Cerebellar nuclear complex (tissue), 1 donor: ENCODE measurements at places on chromosomes 7 and 10.

DNA sequence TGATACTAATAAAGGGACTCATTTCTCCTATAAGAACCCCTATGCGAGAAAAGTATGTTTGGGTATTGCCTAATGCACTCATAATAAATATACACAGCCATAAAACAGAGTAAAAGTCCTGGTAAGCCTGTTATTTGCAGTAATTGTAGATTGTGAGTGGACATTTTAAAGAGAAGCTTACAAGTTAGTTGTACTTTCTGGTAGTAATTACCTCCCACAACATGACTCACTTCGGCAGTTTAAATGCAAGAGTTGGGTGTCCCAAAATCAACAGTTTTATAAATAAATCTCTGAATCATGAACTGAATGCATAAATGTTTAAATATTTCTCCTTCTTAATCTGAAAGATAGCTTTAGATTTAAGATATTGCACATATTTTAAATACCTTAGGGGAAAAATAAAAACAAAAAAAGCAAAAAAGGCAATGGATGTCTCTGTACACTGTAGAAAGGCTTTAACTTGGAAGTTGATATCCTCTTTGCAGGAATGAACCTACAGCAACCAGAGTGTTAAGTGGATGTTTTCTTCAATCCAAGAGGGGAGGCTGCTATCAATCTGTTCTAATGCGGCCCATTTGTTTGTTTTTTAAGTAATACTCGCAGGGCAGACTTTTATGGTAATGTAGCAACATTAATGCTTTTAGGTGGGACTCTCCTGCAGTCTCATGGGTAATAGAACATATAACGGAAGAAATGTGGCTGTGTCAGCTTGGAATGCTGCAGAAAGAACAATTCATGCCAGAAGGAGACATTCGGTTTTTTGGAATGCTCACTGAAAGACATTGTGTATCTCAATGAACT, 57.3 kb upstream of the ZEB1 start:
- no peak for DNase-seq

- DNase-seq = no peak
Measured at GRCh38 chr7:111985798-111986197, 220.4 kb downstream of the DOCK4 start.

DNA sequence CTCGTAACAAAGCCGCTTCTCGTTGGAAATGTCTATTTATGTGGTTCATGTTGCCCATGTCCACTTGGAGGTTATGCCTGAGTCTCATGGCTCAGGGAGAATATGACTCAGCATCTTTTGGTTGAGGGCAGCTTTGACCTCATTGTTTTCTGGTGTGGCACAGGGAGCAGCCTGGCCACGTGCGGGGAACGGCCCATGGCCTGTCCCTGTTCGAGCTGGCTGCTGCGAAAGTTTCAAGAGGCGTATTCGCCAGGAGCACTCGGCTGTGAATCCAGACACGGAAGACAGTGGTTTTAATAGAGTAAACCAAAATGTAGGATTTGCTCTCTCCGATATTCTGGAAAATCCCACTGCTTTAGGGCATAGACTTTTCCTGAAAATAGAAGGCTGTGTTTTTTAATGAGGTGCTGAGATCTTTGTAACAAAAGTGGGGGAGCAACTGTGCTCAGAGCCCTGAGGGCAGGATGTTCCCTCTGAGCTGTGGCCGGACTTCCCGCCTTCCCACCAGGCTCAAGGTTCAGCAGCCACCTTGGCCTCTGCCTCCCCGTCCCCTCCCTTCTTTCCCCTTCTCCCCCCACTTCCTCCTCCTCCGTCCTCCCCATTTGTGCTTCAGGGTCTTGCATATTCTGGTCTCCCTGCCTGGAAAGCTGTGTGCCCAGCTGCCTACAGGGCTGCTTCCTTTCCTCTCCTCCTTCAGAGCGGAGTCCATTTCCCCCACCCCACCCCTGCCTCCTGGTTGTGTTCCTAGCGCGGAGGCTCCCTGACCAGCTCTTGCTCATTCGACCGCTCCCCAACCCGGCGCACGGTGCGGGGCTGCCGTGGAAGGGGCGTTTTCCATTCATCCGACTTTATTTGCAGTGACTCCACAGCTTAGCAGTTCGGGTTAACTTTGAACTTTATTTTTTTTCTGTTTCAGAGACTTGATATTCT, 642.0 kb downstream of the SDK1 start:
- DNase-seq = no peak

DNA sequence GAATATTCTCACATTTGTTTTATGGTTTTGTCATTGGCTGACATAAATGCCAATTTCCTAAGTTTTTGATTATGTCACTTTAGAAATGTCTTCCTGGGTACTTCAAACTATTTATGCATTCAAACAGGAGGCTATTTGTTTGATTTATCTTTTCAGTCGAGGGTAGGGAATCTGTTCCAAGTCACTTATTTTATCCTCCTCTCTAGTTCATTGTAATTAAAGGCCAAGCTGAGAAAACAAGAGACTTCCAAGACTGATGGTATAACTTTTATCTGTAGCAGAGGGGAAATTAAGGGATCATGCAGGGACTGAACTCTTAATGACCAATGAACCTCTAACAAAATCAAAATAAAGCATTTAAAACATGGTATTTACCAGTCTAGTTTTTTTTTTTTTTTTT, 968.4 kb downstream of the SORCS3 start:
- DNase-seq = no peak

GRCh38 chr7:84811362-84811761, 375.5 kb downstream of the SEMA3D start:
- DNase-seq = no peak

DNA sequence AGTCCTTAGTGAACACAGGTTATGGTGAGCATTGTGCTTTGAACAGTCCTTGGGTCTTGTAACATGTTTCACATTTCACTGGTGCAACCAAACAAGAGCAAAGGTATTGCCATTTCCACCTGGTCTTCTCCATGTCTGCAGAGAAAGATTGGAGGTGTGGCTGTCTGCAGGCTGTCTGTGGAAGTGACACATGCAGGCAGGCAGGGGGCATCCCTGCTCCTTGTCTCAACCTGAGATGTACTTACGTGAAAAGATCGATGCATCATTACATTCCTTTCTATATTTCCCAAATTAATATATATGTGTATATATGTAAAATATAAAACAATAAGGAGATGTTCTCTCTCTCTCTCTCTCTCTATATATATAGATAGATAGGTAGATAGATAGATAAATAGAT, 54.3 kb downstream of the LRRC18 start:
- no peak for DNase-seq

DNA sequence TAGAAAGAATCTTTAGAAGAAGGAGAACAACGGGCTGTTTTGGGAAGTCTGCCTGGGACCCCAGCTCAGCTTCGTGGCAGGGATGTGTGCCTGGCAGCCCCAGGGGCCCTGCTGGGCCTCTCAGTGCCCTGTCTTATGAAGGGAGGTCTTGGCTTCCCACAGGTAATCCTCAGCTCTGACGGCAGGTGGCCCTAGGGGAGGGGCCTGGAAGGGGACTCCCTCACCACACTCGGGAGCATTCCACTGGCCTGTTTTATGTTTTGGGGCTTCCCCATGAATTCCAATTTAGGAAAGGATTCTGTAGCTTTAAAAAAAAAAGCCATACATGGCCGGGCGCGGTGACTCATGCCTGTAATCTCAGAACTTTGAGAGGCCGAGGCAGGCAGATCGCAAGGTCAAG, 3.0 kb upstream of the DMBT1 start:
- no peak for DNase-seq

DNA sequence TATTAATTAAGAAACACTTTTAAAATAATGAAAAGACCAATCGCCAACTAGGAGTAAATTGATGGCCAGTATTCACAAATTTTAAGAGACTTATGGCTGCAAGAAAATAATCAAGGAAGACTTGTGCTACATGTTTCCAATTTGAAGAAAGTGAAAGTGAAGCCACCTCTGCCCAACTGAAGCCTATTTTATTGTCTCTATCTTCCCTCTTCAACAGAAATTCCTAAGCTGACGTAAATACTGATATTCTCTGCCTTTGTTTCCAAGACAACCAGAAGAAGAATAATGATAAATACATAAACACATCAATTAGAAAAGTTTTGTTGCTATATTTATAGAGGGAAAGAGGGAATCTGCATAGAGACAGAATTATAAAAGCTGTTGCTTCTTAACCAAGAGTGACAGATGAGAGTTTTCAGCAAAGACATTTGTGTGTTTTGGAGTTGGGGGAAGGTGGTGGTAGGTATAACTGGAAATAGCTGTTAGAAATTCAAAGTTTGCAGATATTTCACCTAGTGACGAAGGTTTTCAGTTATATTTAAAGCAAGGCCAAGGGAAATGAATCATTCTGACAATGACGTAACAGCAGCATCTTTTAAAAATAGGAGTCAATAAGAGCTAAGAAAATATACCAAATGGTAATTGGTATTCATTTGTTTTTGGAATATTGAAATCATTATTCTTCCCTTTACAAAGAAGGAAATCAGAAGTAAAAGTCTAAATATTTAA, 576.6 kb upstream of the SORCS1 start:
- no peak for DNase-seq

DNA sequence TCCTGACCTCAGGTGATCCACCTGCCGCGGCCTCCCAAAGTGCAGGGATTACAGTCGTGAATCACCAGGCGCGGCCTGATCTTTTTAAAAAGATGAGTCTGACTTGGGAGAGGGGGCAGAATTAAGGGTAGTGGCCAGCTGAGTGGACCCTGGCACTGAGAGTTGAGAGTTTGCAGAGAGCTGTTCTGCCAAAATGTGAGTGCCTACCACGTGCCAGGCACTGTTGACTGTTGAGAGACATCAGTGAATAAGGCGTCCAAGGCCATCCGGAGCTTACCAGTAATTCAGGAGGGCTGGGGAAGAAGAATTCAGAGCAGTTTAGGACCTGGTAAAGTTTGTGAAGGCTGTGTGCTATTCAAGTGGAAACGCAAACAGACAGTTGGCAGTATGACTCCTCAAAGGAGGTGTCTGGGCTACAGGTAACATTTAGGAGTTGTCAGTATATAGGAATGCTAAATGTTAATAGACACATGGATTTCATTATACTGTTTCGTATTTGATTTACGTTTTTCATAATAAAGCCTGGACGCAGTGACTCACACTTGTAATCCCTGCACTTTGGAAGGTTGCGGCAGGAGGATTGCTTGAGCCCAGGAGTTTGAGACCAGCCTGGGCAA, 1.5 kb downstream of the NIPSNAP2 start:
- no peak for DNase-seq

GRCh38 chr7:139490130-139490529, 6.7 kb upstream of the KLRG2 start:
- DNase-seq = no peak

DNA sequence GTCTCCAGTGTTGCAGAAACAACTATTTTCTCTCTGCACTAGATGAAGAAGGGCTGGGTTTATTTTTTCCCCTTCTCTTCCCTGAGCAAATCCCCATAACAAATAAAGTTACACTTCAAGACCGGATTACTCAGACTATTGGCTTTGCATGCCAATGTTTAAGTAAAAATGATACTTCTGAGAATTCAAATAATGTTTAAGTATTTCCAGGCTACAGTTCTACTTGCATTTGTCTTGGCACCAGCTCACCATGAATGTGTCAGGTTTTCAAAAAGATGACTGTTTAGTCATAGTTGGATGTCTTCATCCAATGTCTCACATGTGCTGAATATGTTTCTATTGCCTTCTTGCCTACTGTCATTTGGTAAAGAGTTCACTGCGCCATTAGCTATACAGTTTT, 912.6 kb downstream of the GATA3 start:
- no peak for DNase-seq

DNA sequence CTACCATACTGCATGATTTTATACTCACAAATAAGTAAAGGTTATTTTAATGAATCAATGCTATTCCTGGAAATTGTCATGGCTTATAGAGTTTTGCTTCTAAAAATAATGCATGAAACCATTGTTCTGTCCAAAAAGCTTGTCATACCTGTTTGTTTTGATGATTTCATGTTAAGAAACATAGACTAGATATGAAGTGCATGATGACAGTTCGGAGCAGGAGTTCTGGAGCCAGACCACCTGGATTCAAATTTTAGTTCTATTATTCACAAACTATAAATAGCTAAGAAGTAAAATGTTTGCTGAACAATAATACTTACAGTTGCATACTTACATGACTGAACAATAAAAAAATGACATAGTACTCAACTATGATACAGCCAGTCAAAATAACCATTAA, 107.0 kb upstream of the AKR1E2 start:
- DNase-seq = no peak

- no peak for DNase-seq
Measured at GRCh38 chr7:74231232-74231590, 21.4 kb downstream of the LAT2 start.

GRCh38 chr10:28906011-28906411, 228.7 kb downstream of the BAMBI start:
- no peak for DNase-seq

GRCh38 chr10:86305521-86305920, 61.1 kb downstream of the GRID1 start:
- DNase-seq = no peak
